KBM-7 (cell line): ENCODE measurements at places on chromosomes 2 and 18.

DNA sequence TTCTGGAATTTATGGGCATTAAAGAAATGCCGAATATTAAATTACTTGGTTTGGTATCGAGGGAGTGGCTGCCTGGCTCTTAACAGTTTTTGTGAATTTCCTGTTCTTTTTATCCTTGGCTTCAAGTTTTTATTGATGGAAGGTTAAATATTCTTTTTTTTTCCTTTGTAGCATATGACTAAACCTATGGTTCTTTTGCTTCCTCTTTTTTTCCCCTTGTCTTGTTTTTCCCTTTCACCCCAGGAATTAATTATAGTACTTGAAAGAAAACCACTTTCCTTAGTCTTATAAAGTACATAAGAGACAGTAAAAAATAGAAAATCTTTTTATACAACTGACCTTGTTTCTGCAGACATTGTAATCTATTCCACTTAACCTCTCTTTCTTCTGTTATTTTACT, 42.4 kb downstream of the MGAT5 start:
- DNase-seq: peak; percentile 64

- DNase-seq: no peak
Measured at GRCh38 chr2:56960581-56960980, 776.8 kb downstream of the CCDC85A start.

DNA sequence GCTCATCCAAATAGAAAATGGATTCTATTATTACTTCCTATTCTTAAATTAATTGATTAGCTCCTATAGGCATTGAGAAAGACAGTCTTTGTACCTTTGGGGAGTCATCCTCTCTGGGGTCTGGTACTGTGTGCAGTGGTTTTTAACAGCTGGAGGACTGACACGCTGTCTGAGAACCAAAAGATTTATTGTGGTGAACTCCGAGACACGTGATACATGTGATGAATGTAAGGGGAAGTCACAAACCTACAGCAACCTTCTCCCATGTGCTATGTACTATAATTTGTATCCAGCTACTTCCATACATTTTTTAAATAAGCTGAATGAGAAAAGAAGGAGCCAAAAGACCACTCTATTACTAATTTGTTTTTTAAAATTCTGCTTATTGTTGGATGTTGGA, 133.7 kb downstream of the GALNT3 start:
- no peak for DNase-seq

- DNase-seq: peak; percentile 45
Measured at GRCh38 chr2:53998834-53999233, 28.0 kb upstream of the PSME4 start.

GRCh38 chr2:216430811-216431530, 18.7 kb downstream of the SMARCAL1 start:
- DNase-seq: no peak

DNA sequence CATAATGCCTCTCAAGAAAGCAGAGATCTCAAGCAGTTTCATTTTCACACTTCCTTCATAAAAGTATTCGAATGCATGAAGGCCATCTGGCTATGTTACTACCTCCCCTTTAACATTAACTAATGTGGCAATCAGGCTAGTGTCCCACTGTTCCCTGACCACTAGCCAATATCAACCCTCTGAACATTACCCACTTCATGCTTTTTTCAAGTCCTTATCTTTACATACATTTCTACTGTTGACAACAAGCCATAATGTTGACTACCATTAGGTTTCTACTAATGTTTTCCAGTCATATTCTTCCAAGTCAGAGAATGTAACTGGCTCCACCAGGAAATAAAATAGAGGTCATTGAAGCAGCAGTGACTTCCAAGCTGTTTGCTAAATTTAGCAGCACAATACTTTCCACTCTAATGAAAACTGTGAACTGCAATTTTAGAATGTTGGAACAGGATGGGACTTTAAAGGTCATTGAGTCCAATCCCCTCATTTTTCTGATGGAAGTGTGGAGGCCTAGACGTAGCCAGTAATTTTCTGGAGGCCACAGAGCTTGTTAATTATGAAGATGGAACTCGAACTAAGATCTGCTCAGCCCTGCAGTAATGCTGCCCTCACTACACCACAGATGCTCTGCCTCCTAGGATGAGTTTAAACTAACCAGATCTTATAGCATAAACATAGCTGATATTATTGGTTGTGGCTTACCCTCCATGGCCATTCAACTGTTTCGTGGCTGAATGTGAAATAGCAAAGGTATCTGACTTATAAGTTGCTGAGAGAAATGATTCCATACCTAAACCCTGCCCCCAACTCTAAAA, 630 bp upstream of the PPP1R1C start:
- no peak for DNase-seq

DNA sequence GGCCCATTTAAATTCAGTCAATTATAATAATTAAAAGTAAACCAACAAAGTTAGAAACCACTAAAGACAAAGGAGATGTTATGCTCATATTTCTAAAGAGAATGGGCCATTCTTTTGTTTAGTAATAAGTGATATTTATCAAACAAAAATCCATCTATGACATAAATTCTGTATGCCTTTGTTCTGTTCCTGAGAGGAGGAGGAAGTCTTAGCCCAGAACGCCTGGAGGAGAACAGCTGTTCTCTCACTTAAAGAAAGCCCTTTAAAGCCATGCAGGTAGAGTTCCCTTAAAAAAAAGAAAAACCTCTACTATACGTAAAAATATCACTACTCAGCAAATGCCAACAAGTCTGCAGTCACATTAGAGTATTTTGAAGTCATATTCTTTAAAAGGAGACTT, 15.5 kb downstream of the LAMA1 start:
- DNase-seq: no peak

- no peak for DNase-seq
Measured at GRCh38 chr18:73240899-73241298, 373.1 kb upstream of the NETO1 start.

DNA sequence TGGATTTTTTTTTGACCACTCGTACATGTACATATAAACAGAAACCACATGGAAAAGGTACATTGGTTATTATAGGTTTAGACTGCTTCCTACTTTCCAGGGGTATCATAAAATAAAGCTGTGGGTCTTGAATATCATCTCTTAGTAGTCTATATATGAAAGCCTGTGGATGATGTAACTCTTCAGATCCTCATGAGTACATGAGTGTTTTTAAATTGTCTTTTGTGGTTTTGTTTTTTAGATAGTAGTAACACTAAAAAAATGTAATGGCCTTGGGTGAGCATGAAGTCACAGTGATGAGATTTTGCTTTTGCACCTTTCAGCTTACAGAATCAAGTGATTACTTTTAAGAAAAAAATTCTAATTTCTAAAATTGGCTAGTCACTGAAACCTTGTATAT, 80.2 kb downstream of the RAB3GAP1 start:
- no peak for DNase-seq

GRCh38 chr2:236473691-236474090, 95.9 kb upstream of the ACKR3 start:
- DNase-seq: no peak

DNA sequence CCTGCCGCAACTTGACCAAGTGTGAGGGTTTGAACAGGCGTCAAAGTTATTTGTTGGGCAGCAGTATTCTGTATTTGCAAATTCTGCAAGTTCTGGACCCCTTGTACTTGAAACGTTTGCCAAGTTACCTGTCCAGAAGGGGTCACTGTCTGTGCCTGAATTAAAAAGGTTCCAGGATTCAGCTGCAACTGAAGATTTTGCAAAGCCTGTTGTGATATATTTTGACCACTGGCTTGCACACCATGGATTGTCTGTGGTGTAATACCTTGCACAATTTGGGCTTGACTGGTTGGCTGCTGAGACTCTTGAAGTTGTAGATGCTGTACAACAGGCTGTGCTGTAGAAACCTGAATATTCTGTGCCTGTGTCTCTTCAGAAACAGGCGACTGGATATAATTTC, 10.2 kb downstream of the SP3 start:
- no peak for DNase-seq

- no peak for DNase-seq
Measured at GRCh38 chr2:178905261-178905660, 98.0 kb upstream of the TTN start.

GRCh38 chr2:13550285-13551231, 833.8 kb downstream of the TRIB2 start:
- no peak for DNase-seq

- DNase-seq: no peak
Measured at GRCh38 chr2:162731917-162732804, 106.4 kb downstream of the KCNH7 start.

GRCh38 chr2:120400551-120400950, 54.6 kb downstream of the INHBB start:
- DNase-seq: no peak

DNA sequence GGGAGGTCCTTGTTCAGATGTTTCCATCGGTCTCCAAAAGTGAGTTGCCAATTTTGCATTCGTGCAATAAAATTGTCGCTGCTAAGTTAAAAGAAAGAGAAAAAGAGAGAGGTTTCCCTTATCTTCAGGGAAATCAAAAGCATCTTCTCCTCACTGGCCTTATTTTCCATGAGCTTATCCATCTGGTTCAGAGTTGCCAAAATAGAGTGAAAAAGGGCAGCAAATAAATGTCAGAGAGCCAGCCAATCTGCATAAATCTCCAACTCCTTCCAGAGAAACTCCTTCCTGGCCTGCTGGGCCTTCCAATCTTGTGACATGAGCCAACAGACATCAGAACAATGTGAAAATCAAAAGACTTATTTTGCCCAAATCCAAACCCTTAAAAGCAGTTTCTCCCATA, 28.4 kb downstream of the PAX3 start:
- DNase-seq: no peak

DNA sequence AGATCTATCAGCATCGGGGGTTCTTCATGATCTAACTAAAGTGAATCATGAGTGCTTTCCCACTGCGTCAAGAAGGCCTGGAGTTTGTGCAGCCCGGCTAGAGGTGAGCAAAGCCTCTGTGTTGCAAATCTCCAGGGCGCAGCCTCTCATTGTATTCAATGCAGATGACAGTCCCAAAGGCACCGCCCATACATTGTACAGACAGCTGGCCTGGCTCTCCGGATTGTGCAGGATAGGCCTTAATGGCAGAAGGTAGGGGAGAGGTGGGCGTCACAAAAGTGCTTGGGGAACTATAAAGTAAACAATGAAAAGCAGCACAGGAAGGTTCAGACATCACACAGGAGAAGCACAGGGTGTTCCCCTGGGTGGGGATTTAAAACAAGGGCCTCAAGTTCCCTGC, 907 bp upstream of the GYPC start:
- no peak for DNase-seq

DNA sequence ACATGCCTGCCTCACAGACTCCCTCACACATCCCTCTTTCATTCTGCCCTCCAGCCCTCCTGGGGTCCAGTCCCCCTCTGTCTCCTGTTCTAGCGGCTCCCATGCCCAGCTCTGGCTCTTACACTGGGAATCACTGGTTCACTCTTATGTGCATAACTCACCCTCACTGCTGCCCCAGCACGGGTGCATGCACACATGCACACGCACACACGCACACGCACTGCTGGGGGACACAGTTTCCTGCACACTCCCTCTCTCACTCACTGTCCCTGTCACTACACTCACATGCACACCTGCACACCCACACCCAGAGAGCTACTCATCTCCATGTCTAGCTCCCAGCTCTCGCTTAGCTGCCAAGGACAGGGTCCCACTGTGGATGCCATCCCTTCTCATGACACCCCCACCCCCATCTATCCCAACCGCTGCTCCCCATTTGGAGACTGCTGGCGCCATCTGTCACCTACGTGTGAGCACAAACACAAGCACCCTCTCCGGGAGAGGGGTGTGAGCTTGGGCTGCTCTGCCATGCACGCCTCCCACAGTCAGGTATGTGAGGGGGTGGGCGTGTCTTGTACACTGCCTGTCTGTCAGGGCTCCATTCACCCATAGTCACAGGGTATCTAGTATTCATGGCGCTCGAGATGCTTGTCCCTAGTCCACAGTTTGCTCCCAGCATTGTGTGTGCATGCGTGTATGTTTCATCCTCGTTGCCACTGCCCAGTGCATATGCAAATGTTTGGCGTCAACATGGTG, 1.8 kb downstream of the ASIC4 start:
- no peak for DNase-seq

DNA sequence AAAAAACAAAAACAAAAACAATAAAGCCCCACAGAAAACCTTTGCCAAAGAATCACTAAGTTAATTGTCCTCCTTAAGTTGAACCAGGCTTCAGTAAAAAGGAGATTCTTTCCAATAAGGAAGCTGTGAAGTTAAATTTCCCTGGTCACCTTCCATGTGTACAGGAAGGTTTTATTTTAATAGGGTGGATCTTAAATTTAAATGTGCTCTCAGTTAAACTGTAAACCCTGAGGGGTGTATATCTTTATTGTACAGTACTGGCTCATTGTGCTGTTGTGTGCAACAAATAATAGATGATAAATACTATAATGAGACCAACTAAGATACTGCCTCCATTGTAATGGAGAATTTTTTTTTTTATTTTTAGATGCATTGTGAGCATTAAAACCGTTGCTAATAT, 97.1 kb downstream of the NYAP2 start:
- no peak for DNase-seq

GRCh38 chr2:101560780-101561315, 85.9 kb upstream of the RFX8 start:
- peak; percentile 78 for DNase-seq

GRCh38 chr2:65204461-65205210, 23.0 kb upstream of the ACTR2 start:
- no peak for DNase-seq

- DNase-seq: no peak
Measured at GRCh38 chr2:239778861-239779558, 246.1 kb downstream of the NDUFA10 start.

DNA sequence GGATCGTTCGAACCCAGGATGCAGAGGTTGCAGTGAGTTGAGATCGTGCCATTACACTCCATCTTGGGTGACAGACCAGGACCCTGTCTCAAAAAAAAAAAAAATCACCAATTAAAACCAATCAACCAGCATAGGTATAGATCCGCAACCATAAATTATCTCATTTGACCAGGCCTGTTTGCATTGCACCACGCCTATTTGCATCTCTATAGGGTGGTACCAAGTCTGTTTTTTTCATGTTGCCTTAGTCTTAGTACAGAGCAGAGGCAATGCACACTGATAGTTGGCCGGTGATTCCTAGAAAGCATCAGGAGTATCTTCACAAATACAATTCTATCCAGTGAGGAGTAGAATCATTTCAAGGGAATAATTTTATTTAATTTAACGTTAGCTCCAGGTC, 9.3 kb upstream of the NPC1 start:
- no peak for DNase-seq

- DNase-seq: no peak
Measured at GRCh38 chr2:221458578-221458977, 113.5 kb downstream of the EPHA4 start.

- DNase-seq: peak; percentile 98
Measured at GRCh38 chr2:224025874-224026273, 13.2 kb downstream of the SERPINE2 start.

GRCh38 chr2:72619626-72620025, 206.2 kb downstream of the EXOC6B start:
- DNase-seq: no peak

DNA sequence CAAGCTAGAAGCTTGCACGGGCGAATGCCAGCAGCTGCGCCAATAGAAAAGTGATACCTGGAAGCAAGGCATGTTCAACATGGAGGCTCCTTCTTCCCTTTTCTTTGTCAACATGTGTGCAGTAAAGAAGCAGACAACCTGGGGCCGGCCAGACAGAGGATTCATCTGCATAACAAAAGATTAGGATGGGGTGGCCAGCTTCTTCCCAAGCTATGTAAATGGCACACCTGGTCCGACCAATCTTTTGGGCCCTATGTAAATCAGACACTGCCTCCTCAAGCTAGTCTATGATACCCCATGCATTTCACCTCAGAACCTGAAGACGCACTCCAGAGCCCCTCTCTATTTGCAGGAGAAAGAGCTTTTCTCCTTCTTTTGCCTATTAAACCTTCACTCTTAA, 66.4 kb upstream of the TGFA start:
- no peak for DNase-seq

- no peak for DNase-seq
Measured at GRCh38 chr2:15765686-15766302, 174.1 kb downstream of the DDX1 start.
